ENCODE measurements at places on chromosomes 12 and 14. TPM values are rescaled to one million over a fixed set of nuclear protein-coding genes. Genes with fewer than 3 reads are reported as not detected.

MIP gene
- 0.06 TPM for polyA plus RNA-seq

DPPA3 gene
- not detected for polyA plus RNA-seq

DNA sequence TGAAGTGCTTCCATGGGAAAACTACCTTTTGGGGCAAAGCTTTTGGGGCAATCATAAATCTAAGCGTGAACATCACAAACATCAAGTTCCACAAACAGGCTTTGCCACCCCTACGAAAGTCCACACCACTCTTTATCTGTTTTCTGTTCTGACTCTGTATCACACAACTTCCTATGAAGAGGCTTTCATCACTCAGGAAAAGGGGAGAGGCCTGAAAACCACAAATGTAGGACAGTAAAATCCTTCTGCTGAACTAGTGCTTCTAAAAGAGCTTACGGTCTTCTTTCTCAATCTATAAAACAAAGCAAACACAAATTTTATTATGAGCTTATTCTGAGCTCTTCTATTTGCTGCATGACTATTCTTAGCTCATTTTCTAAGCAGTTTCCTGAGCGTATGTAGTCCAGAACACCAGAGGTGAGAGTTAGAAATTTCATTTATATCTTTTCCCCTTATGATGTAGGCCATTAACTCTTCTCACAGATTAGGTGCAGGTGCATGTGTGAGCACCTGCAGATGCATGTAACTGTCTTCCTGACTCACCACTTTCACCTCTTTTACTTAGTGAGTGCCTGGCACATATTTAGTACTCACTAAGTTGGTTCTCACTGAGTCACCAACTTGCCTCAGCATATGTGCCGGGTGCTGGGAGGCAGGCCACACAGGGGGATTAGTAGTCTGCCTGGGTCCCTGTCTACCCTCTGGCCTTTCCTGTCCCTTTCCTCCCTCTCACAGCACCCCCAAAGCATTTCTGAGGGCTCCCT is 32.9 kb upstream of the SYCP3 start:
- DNase-seq: peak; percentile 27

- DNase-seq: no peak
These were observed 65.6 kb upstream of the FICD start for GRCh38 chr12:108449478-108449877.

GRCh38 chr12:131432532-131433260 is 278.2 kb upstream of the SFSWAP start:
- DNase-seq: no peak

Data from mammary epithelial cell (primary cell).